Kidney (tissue), 22 donors: ENCODE measurements at places on chromosomes 5 and 9. TPM values are rescaled to one million over a fixed set of nuclear protein-coding genes. Genes with fewer than 3 reads are reported as not detected.

Gene CTXN3
- 0.35 TPM for total RNA-seq

Gene DDX41
- 86.7 TPM for total RNA-seq

Gene CRHBP
- total RNA-seq = 8.6 TPM

Gene PAEP
- not detected for total RNA-seq

- no peak for DNase-seq
These were observed 13.5 kb downstream of the TMC1 start for GRCh38 chr9:72534931-72535330.

GRCh38 chr5:142915813-142916424, 145.7 kb downstream of the ARHGAP26 start:
- peak; percentile 61 for DNase-seq

- DNase-seq = no peak
These were observed 351.7 kb downstream of the CWC27 start for GRCh38 chr5:65120371-65120967.

DNA sequence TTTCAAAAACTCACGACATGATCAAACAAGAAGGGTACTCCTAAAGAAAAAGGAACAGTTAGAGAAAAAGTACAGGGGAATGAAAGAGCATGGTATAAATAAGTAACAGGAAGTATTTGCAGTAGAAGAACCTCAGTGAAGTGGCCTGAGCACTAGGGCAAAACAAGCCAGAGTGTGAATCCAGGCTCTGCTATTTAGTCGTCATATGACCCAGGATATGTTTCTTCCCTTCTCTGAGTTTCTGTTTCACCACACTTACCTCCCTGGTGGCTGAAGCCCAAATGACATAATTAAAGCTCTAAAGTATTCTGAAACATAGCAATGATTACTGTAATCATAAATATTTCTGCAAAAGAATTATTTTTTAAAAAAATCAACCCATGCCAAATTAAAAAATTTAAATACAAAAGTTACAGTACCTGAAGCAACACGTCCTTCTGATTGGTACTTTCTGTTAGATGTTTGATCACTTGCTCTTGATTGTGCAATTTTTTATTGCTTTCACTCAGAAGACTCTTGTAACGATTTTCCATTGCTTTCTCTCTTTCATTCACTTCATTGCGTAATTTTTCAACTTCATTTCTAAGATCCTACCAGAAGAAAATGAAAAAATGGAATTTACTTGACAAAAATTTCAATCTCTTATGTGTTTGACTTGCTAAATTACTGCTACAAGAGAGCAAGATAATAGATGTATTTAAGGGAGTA, 88.9 kb downstream of the CDK5RAP2 start:
- no peak for DNase-seq

- no peak for DNase-seq
These were observed 245.5 kb downstream of the SMARCA2 start for GRCh38 chr9:2260417-2261306.

GRCh38 chr5:169886033-169886432, 94.3 kb downstream of the INSYN2B start:
- no peak for DNase-seq

GRCh38 chr5:122431298-122431697, 119.3 kb downstream of the SNCAIP start:
- DNase-seq = no peak

GRCh38 chr5:39164016-39164415, 55.3 kb downstream of the FYB1 start:
- no peak for DNase-seq

GRCh38 chr5:179212870-179213269, 132.4 kb downstream of the ADAMTS2 start:
- no peak for DNase-seq

DNA sequence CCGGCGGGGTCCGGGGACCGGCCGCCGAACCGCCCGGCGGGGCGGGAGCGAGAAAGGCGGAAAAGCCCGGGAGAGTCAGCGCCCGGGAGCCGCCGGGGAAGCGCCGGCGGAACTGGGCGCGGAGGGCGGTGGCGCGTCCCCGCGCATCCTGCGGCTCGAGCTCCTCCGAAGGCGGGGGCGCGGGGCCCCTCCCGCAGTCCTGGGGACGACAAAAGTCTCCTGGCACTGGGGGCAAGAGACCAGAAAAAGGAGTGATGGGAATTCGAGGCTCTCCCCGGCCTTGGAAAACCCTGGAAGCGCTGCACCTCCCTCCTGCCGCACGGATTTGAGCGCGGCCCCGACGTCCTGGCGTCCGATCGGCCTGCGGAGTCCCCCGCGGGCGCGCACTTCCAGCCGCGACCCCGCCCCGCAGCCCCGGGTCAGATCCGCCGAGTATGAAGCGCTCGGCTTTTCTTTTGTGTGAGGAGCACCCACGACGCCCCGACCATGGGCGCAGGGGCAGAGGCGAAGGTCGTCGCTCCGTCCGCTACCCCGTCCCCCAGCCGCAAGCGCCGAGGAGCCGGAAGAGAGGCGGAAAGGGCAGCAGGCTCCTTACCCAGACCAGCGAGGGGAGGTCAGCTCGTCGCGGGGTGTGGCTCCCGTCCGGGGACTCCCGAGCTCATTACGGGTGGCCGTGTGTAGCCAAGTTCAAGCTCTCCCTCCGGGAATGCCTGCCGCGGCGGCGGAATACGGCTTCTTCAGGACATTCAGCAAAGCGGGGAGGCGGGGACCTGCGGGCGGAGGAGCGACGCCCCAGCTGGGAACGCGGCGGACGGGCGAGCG, at the start of gene EPB41L4A:
Gene EPB41L4A, minus strand, starts transcription at position 114 of the 822 bp plus-strand sequence. CDS start 238 bp downstream, outside the sequence.
- peak; percentile 84 for DNase-seq

GRCh38 chr9:84207491-84207951, 133.0 kb downstream of the SLC28A3 start:
- DNase-seq = peak; percentile 31

GRCh38 chr9:73531658-73532057, 380.0 kb downstream of the ANXA1 start:
- no peak for DNase-seq

DNA sequence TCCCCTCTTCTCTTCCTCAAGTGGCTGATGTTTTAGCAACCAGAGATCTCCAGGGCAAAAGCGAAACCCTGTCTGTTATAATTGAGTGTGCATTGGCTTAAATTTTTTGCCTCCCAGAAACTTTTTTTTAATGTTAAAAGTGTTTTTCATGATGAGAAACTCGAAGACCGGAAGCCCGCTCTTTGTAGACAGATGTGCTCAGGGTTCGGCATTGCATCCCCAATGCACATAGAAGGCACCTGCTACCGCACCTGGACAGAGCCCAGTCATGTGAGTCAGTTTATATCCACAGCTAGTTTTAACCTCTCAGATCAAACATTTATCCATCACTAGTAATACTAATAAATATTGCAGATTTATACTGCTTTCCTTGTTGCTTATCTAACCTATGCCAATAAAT, 19.5 kb upstream of the NADK2 start:
- DNase-seq = no peak

GRCh38 chr5:178450121-178451028, 139.8 kb downstream of the COL23A1 start:
- no peak for DNase-seq

- peak; percentile 76 for DNase-seq
These were observed 1.9 kb downstream of the VLDLR start for GRCh38 chr9:2623288-2624050.

GRCh38 chr5:179223528-179223927, 121.7 kb downstream of the ADAMTS2 start:
- DNase-seq = no peak

DNA sequence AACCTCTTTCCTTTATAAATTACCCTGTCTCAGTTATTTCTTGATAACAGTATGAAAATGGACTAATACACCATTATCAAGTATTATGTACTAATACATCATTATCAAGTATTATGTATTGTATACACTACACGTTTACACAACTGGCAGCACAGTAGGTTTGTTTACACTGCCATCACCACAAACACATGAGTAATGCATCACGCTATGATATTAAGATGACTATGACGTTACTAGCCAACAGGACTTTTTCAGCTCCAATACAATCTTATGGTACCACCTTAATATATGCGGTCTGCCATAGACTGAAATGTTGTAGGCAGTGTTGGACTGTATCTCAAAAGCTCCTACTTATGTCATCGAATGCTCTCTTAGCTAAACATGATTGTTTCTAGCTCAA, 28.2 kb downstream of the PRELID2 start:
- no peak for DNase-seq

DNA sequence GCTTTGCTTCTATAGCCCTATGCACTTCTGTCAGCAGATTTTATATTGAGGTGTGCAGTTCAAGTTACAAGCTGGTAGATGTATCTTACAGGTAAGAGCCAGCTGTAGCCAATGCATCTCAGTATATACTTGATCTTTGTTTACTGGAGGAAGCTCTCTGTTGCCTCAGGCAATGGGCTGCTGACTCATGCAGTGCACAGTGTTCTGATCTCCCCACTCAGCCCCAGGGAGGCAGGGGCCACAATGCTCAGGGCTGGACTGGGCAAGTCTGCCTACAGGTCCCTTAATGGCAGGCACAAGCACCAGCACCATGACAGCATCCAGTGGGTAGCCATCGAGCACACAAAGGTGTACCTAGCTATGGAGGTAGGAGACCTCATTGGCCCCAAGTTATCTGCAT, 178.8 kb upstream of the CDH10 start:
- DNase-seq = no peak

- DNase-seq = no peak
These were observed 36.4 kb downstream of the PWWP2A start for GRCh38 chr5:160082614-160083500.

DNA sequence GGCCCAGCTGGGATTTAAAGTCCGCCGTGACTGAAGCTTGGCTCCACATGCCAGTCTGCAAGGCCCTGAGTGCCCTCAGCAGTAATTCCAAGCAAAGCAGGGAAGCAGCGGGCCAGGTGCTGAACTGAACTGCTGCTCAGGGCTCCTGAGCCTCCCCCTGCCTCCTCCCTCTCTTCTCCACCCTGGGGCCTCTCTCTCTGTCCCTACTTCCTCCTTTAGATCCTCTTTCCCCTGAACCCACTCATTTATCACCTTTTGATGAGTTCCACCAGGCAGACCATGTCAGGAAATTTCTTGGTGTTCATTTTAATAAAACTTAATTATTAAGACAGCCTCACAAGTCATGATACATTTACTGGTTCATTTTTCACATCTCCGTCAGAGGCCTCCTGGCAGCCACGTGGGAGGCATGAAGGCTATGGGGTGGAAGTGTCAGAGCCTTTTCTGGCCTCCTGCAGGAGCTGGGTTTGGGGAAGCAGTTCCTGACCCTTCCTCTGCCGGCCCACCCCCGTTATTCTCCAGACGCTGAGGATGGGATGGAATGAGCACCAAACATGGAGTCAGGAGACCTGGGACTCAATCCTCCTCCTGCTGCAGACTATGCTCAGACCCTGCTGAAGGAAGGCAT, 32.2 kb upstream of the KCNIP1 start:
- no peak for DNase-seq

DNA sequence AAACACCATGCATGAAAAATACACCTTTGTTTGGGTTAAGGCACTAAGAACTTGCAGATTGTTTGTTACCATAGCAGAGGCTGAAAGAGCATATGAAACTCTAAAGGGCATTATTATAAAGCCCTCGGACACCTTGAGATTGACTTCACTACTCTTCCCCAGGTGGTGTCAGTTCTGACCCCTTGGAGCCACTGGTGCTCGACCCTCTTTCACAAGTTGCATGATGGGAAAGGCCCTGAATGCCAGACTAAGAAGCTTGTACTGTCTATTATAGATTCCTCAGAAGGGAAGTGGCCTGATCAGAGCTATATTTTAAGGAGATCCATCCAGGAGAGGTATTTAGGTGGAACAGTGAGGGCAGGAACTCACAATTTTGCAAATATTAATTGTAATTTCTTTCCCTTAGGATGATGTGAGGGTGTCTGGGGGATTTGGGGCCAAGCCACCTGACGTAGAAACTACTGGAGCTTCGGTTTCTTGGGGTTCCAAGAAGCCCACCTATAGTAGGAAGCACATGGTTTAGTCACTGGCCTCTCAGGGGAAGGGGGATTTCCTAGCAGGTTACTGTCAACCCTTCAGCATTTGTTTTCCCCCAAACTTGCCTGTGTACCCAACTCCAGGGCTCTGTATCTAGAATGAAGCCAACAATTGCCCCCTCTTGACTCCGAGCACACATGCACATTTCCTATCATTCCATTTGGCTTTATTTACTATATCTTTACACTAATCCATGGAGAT, 16.2 kb downstream of the FBXO10 start:
- no peak for DNase-seq

DNA sequence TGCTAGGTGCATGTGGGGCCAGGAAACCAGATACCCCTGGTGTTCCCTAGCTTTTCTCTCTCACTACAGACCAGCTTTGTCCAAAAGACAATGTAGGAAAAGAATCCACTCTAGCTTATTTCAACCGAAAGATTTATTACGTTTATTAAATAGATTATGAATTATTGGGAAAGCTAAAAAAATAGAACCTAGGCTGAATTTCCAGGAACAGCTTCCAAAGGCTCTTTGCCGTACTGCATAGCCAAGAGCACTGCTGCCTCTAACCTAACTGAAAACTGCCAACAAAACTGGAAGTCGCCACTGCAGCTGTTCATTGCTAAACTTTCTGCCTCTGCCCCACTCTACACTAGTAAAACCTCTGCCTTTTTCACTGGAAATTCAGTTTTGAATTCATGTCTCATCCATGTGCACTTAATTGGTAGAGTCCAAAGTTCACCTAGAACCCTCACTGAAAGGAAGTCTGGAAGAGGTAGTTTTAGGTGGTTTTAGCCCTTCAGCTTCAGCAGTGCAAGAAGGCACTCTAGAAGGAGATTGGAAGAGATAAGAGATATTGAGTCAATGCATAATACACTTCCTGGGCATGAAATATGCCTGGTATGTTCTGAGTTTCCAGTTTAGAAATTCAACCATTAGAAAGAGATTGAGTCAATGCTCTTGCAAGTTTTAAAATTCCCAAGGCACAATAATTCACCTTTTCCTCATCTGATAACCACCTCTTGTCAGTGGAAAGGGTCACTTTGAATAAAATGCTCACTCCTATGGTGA, 927.9 kb downstream of the MAT2B start:
- no peak for DNase-seq
